ENCODE measurements at places on chromosomes 7 and 10.

GRCh38 chr7:55191926-55192692, 173.0 kb upstream of the LANCL2 start:
- DNase-seq: no peak

- DNase-seq: peak; percentile 1
Observed at GRCh38 chr7:7639421-7639820, 1.1 kb upstream of the UMAD1 start.

DNA sequence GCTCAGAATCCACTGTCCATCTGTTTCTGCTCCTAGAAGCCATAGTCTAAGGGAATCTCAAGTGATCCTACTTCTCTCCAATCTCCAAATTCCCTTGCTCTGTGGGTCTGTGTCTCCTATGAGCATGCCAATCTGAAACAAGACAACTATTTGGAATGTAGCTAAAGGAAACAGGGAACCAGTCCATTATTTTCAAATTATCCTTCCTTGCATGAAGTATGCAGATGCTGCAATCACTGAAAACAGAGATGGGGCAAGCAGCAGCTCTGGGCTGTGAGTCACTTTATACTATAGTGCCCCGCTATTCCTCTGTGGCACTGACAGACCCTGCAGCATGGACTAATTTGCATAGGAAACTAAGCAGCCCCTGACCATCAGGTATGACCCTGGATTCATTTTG, 76.9 kb upstream of the PRSS58 start:
- no peak for DNase-seq

- no peak for DNase-seq
Observed at GRCh38 chr10:131833013-131833412, 67.8 kb upstream of the PPP2R2D start.

- no peak for DNase-seq
Observed at GRCh38 chr10:78406648-78407008, 373.0 kb downstream of the RPS24 start.

GRCh38 chr7:45589061-45589460, 14.9 kb downstream of the ADCY1 start:
- no peak for DNase-seq

GRCh38 chr7:44097064-44097932, 6.8 kb upstream of the AEBP1 start:
- no peak for DNase-seq

- DNase-seq: no peak
Observed at GRCh38 chr7:157496416-157497275, 159.8 kb downstream of the DNAJB6 start.

DNA sequence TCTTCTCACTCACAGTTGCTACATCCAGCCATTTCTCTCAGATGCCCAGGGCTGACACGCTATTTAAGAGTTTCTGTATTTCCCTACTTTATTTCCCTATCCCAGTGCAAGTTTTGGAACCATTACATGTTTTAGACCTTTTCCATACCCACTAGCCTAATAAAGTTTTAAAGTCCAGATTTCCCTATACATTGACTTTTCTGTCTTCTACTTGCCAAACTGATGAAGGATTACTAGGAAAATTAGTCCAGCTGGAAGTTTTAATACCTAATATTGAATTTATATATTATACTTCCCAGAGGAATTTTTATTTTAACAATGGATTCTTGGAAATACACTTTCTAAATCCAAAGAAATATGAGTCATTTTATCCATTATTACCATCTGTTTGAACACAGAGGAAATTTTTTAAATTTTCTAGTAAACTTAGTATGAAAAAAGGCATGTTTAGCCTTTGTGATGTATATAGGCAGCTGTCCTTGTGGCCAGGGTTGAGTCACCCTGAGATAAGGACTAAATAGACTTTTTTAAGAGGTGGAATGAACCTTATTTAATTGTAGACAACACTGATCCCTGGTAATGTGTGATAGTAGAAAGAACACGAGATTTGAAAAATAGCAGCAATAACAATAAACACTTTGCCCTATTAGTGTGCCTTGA, 205.0 kb downstream of the TFEC start:
- no peak for DNase-seq

DNA sequence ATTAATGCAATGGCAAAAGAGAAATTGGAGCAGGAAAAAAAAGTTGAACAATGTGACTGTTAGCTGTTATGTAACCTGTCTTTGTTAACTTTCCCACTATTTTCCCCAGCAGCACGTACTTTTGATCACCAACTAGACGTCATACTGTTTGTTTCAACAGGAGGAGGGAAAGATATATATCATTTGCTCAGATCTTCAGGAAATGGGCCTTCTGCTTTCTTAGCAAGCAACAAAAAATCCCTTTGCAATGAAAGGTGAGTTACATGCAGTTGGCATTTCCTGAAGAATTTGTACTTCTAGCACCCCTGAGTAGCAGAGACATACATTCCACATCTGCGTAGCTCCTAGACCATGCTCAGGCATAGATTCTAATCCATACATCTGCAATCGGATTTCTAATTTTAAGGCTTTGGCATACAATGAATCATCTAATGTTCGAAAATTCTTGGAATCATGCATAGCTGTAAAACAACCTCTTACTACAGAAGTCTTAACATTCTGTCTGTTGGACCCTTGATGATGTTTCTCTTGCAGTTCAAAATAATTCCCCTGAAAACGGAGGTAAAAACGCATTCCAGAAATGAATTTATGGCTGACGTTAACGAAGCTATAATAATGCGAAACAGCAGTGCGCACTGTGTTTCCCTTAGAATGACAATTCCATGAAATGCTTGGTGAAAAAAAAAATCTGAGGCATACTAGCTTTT, 286.9 kb upstream of the MGMT start:
- no peak for DNase-seq

Measured in CD8-positive, alpha-beta memory T cell (primary cell).